ENCODE measurements at places on chromosomes 3 and 15. TPM values are rescaled to one million over a fixed set of nuclear protein-coding genes. Genes with fewer than 3 reads are reported as not detected.

- no peak for DNase-seq
These were observed 104.1 kb downstream of the PGPEP1L start for GRCh38 chr15:98903377-98904018.

DNA sequence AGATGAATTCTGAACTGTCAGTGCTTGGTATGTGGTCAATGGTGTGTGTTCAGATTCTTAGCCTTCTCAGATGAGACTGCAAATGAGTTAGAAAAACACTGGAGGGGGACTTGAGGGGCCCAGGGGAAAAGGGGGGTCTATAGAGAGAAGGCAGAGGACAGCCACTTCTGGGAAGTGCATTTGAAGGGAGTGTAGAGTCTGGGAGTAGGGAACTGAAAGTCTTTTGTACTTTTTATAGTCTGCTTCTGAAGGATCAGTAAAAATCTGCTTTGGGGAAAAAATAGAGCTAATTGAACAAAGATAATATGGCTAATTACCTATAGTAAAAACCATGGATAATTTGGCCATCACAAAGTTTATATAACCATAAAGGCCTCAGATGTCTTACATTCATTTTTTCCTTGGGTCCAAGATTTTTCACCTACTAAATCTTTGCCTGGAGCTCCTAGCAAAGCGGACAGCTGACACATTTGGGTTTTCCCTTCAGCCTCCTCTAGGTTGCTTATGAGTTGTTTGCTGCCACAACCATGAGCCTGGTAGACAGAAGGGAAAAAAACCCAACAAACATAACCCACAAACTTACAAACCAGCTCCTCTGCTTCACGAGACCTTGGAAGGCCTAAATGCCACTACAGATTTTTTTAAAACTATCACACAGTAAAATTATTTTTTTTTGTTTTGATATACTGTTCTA is 48.8 kb downstream of the CD86 start:
- DNase-seq: no peak

GRCh38 chr3:25125201-25125600 is 302.9 kb upstream of the RARB start:
- no peak for DNase-seq

GRCh38 chr3:48431224-48432029 is 1.5 kb upstream of the PLXNB1 start:
- no peak for DNase-seq

Gene PCLAF
- total RNA-seq: 243 TPM

Gene SPATA12
- not detected for total RNA-seq

Gene CYP1A2
- total RNA-seq: 0.23 TPM
